ENCODE measurements at places on chromosomes 16 and 17.

DNA sequence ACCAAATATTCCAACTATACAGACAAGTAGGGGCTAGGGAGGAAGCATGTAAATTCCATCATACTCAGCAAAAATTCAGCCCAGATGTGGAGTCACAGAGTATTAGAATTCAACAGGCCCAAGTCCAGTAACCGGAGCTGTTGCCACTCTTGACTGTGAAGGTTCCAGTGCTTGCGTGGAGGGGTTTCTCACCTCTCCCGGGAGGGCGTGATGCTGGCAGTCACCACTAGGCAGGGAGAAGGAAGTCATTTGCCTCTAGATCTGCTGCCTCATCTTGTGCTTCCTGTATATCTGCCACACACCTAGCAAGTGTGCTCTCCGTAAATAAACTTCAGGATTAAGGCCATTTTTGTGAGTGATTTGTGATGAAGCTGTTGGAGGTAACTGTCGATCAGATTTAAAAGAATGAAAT is 1.0 kb upstream of the CKLF start:
- DNase-seq = peak; percentile 44

GRCh38 chr16:5580772-5581171 is 483.2 kb upstream of the EEF2KMT start:
- no peak for DNase-seq

DNA sequence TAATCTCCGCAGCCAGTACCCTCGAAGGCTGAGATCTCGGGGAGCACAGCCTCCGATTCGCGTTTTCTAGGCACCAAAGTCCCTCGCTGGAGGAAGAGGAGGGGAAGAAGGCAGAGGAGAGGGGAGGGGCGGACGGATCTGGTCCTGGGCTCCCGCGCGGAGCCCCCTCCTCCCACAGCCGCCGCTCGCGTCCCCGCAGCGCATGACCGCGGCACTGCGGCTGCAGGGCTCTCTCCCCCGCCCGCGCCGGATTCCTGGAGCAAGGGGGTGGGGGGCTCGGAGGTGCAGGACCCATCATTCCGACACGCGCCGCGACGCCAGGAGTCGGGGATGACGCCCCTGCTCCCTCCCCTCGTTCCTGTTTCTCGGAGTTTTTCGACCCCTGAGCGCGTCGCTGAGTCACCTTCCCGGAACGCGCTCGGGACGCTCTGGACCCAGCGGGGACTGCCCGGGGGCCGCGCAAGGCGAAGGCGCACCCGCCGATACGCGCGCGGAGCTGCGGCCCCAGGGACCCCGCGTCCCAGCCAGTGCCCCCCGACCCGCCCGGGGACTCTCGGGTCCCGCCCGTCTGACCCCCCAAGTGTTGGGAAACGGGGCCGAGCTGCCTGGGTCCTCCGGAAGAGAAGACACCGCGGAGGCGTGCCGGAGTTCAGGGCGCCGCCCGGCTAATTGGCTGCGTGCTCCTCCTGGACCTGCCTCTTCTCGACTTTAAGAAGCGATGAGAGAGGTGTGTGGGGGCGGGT is 1.4 kb upstream of the SPHK1 start:
- DNase-seq = peak; percentile 73

DNA sequence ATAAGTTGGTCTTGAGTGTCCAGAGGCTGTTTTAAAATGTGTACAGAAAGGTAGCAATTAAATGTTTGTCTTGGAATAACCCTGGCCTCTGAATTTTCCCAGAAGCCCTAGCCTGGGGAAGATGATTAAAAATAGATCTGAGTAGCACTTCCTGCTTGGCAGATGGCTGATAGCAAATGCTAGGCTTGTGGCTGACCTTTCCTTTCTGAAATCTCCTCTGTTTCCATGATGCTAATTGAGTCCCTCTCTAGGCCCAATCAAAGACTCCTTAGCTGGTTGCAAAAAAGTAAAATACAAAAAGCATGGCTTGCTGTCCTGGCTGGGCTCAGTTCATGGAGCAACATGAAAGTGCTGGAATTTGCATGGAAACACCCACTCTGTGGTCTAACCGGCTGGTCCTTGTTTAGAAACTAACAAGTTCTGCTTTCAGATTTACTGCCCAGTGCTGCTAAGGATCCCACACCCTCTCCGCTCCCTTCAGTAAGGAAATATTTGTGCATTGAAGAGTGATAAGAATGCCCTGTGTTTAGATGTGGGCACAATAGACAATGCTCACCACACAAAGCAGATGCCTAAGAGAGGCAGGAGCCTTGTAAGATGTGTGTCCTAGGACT is 40.8 kb downstream of the YPEL2 start:
- DNase-seq = no peak

DNA sequence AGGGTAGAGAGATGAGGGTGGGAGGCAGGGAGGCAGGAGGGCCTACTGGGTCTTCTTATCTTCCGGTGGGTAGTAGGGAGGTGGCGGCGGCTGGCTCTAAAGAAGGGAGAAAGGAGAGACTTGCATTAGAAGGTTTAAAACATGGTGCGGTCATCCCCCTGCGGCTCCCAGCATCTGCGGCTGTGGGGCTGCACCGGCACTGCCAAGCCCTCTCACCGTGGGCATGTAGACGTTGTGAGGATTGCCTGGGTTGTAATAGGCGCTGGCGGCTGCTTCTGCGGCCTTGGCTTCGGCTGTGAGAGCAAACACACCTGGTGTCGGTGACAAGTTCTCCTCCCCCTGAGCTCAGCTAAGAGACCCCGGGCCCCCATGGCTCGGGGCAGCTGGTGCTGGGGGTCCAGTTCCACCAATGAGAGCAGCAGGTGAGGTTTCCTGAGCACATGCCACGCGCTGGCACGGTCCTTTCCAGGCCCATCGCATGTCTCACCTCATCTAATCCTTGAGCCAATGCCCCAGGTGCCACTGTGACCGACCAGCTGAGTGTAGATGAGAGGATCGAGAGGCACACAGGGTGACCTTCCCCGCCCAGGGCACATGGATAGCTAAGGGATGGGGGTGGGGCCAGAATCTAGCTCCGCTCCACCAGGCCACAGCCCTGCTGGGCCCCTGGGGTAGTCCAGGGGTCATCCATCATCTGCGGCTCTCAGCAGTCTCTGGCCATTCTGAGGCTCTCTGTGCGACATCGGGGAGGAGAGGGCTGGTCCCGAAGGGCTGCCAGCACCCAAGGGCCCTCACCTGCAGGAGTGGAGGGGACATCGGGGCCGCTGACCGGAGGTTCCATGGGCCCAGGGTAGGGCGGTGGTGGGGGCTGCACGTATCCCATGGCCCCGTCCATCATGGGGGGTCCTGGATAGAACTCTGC is 2.7 kb upstream of the UNC13D start:
- no peak for DNase-seq

Data from natural killer cell (primary cell).